ENCODE measurements at places on chromosomes 2 and 18. TPM values are rescaled to one million over a fixed set of nuclear protein-coding genes. Genes with fewer than 3 reads are reported as not detected.

Gene REG1B
- total RNA-seq, result not detected

Gene MARCO
- not detected for total RNA-seq

Gene HIBCH
- 19.2 TPM for total RNA-seq

Gene MGAT4A
- 85.5 TPM for total RNA-seq

GRCh38 chr2:29844713-29845326 is 76.6 kb downstream of the ALK start:
- no peaks in the 10 kb centered on the region for H3K36me3 ChIP-seq
- H3K4me1 ChIP-seq, result no peaks in the 10 kb centered on the region
- peaks cover 10% of the 10 kb centered on the region for H3K27me3 ChIP-seq
- no peak overlapping the region for H3K27ac ChIP-seq
- no peak overlapping the region for H3K4me3 ChIP-seq

DNA sequence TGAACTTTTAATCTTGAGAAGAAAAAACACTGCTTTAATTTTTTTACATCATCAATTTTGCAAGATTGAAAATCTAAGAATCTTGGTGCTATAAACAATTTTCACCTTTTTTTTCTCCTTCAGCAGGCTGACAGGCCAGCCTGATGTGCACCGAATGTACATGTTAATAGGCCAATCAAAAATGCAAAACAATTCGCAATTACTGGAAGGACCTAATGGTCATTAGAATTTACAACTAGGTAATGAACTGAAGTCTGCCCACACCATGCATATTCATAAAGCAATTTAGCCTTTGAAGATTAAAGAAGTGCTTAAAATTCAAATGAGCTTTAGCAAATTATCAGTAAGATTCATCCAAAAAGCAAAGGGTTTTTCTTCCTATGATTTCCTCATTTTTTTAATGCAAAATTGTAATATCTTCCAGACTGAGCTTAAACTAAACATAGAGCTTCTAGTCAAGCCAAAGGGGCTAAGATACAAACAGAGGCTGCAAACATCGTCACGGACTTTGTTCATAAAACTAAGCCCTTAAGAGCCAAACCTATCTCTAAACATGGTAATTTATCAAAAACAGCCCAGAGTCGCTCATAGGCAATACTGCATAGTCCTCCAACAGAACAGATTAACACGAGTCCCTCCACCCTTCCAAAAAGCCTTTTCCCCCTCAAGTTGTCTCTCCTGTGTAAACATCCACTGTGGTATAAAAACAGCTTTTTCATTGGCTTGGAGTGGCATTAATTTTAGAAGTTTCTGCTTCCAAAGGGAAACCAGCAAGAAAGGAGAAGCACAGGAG is 18.4 kb downstream of the BCL11A start:
- H3K36me3 ChIP-seq, result no peaks in the 10 kb centered on the region
- no peak overlapping the region for H3K4me3 ChIP-seq
- H3K27me3 ChIP-seq, result peaks cover 35% of the 10 kb centered on the region
- H3K27ac ChIP-seq, result no peak overlapping the region
- no peaks in the 10 kb centered on the region for H3K4me1 ChIP-seq
- DNase-seq, result no peak

DNA sequence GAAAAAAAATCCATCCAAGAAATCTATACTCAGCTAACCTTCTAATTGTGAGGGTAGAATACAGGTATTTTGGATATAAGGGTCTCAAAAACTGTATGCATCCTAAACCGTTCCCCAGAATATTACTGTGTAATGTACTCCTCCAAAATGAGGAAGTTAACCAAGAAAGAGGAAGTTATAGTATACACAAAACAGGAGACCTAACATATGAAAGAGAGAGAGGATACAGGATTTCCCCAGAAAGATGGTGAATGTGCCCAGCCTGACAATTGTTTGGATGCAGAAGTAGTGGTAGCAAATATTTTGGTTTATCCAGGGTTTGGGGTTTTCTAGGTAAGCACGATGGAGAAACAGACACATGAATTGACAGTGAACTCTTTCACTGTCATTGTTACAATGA is 50.6 kb downstream of the GALNT3 start:
- no peaks in the 10 kb centered on the region for H3K4me1 ChIP-seq
- no peak overlapping the region for H3K4me3 ChIP-seq
- no peak for DNase-seq
- H3K36me3 ChIP-seq, result no peaks in the 10 kb centered on the region

- no peaks in the 10 kb centered on the region for H3K27me3 ChIP-seq
- H3K27ac ChIP-seq, result no peak overlapping the region
- H3K4me1 ChIP-seq, result no peaks in the 10 kb centered on the region
- no peak overlapping the region for H3K4me3 ChIP-seq
- no peak for DNase-seq
- peaks cover 17% of the 10 kb centered on the region for H3K36me3 ChIP-seq
Measured at GRCh38 chr2:182784058-182784706, 68.1 kb downstream of the DNAJC10 start.

- H3K4me1 ChIP-seq, result peaks cover 71% of the 10 kb centered on the region
- H3K36me3 ChIP-seq, result no peaks in the 10 kb centered on the region
- no peak overlapping the region for H3K4me3 ChIP-seq
- no peaks in the 10 kb centered on the region for H3K27me3 ChIP-seq
Measured at GRCh38 chr2:224971214-224971613, 71.1 kb downstream of the DOCK10 start.

- peaks cover 3% of the 10 kb centered on the region for H3K4me1 ChIP-seq
- no peaks in the 10 kb centered on the region for H3K27me3 ChIP-seq
- peaks cover 14% of the 10 kb centered on the region for H3K36me3 ChIP-seq
- no peak overlapping the region for H3K27ac ChIP-seq
Measured at GRCh38 chr2:223771475-223771874, 65.9 kb downstream of the AP1S3 start.

DNA sequence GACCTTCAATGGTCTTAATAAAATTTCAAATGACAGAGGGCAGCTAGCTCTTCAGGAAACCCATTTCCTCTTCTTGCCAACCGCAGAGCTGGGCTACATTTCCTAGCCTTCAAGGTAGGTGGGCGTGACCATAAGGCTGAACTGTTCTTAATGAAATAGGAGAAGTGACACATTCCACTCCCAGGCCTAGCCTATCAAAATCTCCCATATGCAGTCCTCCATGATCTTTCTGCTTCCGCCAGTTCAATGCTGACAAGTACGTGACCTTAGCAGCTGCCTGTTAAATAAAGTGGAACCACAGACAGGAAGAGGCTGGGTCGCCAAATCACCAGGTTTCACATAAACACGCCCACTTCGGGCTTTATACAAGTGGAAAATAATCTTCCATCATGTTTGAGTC is 13.2 kb downstream of the SERPINE2 start:
- H3K27ac ChIP-seq, result peak overlapping the region; percentile 95
- peak overlapping the region; percentile 64 for H3K4me3 ChIP-seq
- peaks cover 15% of the 10 kb centered on the region for H3K36me3 ChIP-seq
- H3K27me3 ChIP-seq, result no peaks in the 10 kb centered on the region
- DNase-seq, result peak; percentile 84

DNA sequence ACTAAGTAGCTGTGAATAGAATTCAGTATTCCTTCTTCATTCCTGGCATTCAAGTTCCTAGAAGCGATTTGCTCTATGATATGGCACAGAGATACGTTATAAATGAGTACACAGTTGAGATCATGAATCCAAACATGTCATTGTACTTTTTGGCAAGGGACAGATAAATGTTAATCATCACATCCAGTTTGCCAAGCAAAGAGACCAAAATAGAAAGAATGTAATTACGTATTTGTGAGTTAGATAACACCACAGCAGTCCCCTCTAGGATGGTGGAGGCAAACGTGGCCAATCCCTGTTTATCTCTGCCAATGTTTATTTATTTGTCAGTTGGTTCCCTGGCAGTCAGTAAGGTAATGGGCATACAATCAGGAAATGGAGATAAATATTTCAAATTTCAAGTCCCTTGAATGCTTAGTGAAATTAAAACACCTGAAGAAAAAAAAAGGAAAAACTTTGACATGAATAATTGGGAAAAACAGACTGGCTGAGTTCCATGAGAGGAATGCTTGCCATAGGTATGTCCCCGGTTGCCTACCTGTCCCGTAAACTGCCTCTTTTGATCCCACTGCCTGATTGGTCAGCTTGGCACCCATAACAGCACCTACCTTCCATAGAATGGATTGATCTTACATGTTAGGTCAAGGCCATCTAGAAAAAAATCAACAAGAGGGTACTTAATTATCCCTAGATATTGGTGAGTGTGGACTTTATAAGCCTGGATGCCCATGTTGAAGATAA is 451.1 kb upstream of the NETO1 start:
- H3K36me3 ChIP-seq, result no peaks in the 10 kb centered on the region
- DNase-seq, result no peak

GRCh38 chr2:236582968-236583367 is 13.3 kb downstream of the ACKR3 start:
- no peak for DNase-seq
- H3K4me1 ChIP-seq, result no peaks in the 10 kb centered on the region
- peaks cover 13% of the 10 kb centered on the region for H3K36me3 ChIP-seq
- H3K27ac ChIP-seq, result no peak overlapping the region
- H3K27me3 ChIP-seq, result no peaks in the 10 kb centered on the region

Data from activated naive CD4-positive, alpha-beta T cell treated with anti-CD3 and anti-CD28 coated beads for 36 hours (primary cell).